Activated CD4-positive, alpha-beta T cell treated with anti-CD3 and anti-CD28 coated beads, Interleukin-2, Interleukin-4, amounts not matched to agents 100 ng/mL and 50 ng/mL, durations not matched to agents 16 hours and 8 hours (primary cell): ENCODE measurements at places on chromosomes 2 and 18.
A peak's percentile ranks its signal among the peaks of the same experiment; 100 is the strongest.

DNA sequence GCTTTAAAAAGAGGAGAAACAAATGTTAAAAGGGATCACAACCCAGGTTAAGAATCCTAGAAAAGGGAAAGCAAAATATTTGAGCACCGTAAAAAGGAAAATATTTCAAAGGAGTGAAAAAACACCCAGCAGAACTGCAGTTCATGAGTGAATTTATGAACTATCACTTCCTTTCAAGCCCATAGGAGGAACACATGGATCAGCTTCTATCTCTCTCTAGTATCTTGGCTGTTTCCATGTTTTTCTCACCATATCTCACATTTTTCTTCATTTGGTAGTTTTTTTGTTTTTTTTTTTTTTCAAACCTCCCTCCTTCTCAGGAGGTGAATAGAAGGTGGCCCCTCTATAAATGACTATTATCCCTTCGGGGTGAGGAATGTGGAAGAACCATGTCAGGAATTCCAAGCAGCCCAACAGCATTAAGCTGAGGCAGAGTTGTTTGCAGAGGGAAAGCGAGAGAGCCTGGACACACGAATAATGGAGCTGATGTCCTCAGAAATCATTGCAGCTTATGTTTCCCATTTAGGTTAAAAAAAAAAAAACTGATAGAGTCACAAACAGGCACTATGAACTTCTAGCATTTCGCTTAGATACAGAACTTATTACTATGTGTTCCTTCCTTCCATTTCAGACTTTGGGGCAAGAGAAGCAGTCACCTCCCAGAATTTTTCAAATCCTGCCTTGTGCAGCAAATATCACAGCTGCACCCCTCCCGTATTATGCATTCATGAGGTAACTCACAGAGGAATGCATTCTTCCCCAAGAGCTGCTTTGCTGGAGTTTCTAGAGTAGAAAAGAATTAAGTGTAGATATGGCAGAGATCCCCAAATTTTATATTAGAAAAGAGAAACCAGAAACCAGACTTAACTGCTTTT is 315.6 kb downstream of the IRS1 start:
- no peak for DNase-seq

DNA sequence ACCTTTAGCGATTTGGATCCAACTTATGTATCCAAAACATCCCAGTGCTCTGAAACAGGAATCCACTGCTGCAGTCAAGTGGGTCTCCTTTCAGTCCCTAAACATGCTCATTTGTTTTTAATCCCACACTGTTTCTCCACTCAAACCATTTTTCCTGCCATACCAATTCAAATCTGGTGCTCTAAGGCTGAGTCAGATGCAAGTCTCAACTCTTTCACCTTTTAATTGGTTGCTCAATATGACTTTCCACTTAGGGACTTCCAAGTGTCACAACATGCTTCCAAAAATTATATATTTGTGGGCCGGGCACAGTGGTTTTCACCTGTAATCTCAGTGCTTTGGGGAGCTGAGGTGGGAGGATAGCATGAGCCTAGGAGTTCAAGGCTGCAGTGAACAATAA is 113.4 kb upstream of the TANK start:
- DNase-seq: no peak

- peak; percentile 34 for DNase-seq
Measured at GRCh38 chr2:106269591-106270291, 75.6 kb upstream of the UXS1 start.

GRCh38 chr2:127225186-127225960 is 5.3 kb upstream of the CYP27C1 start:
- DNase-seq: no peak

DNA sequence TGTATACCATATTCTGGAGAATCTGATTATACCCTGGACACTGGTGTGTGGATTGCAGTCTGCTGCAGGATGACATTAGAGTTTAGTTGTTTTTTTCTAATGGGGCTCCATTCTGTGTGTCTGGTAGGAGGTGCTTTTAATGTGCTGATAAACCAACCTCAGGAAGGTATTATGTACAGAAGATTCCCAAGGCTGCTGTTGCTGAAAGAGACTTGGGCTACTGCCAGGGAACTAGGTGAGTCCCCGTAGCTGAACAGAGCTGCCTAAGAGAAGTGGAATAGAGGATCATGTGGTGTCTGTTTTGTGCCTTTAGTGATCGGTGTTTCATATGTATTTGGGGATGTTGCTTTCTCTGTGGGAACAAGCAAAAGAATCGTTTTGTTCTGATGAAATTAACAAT is 16.5 kb downstream of the SPATA3 start:
- no peak for DNase-seq

GRCh38 chr2:152100961-152101360 is 2.1 kb upstream of the CACNB4 start:
- DNase-seq: no peak

DNA sequence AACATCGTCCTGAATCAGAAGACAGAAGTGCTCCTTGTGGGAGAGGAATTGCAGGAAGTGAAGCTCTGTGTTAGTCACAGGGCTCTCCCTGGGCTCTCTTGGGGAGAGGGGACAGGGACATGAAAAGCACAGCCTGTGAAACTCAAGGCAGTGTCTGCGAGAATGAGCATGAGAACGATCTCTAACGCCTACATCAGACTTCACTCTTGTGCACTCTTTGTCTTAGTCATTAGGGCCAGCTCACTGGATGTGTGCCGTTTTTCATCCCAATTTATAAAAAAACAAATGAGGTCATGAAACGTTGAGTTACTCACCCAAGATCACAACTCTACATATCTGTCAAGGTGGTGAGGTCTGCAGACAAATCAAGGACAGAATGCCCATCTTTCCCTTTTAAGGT is 27.0 kb upstream of the TWIST2 start:
- DNase-seq: no peak

DNA sequence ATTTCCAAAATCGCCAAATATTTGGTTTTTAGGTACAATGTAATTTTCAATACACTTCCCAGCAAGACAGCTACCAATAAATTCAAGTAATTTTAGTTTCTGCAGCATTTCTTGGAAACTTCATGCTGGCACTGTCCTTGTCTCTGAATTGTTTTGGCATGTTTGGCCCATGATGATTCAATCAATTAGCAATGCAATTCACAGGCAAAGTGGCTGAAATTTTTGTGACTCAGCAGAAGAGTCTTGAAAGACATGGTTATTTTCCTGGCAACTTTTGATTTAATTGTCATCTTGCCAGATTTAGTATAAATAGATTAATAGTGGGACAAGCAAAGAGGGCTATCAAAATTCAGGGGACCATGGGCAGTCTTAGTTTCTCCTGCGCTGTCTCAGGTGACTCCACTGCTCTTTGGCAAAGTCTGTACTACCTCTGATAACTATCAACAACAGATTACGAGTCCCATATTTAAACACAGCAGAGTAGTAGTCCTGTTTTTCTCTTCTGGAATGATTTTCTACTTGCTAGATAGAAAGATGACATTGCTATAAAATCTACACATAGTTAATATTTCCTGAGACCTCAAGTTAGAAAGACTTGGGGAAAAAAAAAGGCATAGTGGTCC is 88.9 kb upstream of the CYP26B1 start:
- no peak for DNase-seq

DNA sequence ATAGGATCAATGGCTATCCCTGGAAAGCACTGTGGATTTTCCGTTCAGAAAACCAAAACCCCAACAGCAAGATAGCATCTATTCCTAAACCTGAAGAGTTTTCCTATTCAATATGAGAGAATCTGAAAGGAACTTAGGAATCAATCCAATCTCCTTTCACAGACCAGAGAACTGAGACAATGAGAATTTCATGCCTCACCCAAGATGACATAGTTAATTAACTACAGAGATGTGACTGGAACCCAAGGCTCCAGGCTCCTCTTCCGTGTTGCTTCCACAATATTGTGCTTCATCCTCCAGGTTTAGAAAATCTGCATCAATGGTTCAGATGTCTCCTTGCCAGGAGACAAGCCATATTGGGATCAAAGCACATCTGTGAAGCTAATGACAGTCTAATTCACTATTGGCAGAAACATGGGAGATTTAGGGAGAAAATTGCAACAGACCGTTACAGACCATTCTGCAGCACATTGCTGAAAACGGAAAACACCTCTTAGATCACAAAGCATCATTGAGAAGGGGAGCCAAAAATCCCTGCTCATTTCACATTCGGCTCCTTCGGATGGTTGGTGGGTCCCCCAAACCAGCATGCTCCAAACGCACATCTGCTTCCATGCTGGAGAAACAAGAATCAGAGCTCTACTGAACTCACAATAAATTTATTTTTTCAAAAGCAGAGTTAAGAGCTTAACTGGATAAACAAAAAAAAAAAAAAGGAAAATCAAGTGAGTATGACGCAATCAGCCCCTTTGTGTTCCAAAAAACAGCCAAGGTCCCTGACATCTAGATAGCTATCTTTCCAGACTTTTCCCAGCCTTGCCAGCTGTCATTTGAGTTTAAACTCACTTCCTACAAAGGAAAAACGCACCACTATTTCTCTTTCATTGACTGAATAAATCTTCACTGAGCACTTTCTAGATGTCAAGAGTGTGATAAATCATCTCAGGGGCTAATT is 290.3 kb downstream of the C1D start:
- no peak for DNase-seq

- no peak for DNase-seq
Measured at GRCh38 chr2:16059393-16060016, 119.2 kb downstream of the MYCN start.
